HFFc6 (cell line): ENCODE measurements at places on chromosomes 3 and 15. TPM values are rescaled to one million over a fixed set of nuclear protein-coding genes. Genes with fewer than 3 reads are reported as not detected.

DNA sequence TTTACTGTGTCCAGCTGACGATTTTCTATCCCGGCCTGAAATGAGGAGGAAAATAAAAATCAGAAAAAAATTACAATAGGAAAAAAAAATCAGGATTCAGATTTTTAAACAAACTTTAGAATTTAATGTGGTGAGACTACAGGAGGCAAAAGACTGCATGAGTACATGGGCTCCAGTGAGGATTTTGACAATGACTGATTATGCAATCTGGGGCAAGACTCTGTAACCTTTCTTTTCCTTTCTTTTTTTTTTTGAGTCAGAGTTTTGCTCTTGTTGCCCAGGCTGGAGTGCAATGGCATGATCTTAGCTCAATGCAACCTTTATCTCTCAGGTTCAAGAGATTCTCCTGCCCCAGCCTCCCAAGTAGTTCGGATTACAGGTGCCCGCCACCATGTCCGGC lies 29.9 kb downstream of the SPG11 start:
- no peaks in the 10 kb centered on the region for H3K27me3 ChIP-seq
- peak overlapping the region; percentile 86 for H3K27ac ChIP-seq
- peaks cover 15% of the 10 kb centered on the region for H3K4me1 ChIP-seq
- peak overlapping the region; percentile 54; the same call in 1 of the 2 replicates for H3K4me3 ChIP-seq
- peaks cover 13% of the 10 kb centered on the region for H3K36me3 ChIP-seq

DNA sequence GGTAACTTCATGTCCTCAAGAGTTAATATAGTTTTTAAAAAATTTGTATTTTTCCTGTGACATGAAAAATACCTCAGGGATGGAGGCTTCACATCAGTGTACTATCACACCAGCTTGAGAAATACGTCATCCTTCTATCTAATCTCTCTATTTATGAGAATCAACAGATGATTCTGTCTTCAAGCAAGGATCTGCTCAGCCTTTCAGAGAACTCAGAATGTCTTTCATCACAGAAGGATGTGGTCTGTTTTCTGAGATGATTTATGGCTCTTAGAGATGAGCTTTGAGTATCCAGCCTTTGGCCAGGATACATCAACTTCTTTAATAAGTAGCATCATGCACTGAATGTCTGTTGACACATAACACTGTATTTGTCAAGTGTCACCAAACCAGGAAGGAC lies 193.9 kb downstream of the DTWD1 start:
- no peaks in the 10 kb centered on the region for H3K27me3 ChIP-seq
- no peaks in the 10 kb centered on the region; the same call in 1 of the 2 replicates for H3K36me3 ChIP-seq
- peaks cover 22% of the 10 kb centered on the region for H3K4me1 ChIP-seq
- no peak overlapping the region for H3K27ac ChIP-seq
- H3K4me3 ChIP-seq = no peak overlapping the region

DNA sequence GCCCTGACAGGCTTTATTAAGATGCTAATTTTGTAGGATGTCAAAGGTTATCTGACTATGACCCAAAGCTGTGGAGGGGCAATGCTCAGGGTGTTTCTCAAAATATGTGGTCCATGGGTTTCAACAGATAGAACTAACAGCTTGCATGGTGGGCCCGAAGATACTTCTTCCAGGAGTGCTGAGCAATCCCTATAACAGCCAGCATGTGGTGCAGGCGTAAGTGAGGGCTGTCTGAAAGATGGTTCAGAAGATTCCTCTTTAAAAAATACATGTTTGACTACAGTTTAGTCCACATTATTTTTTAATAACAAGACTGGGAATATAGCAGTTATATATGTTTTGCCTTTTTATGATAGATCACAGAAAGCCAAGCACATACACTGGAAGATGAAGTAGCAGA lies 7.6 kb downstream of the SCG3 start:
- H3K36me3 ChIP-seq = no peaks in the 10 kb centered on the region
- no peaks in the 10 kb centered on the region for H3K4me1 ChIP-seq
- no peak overlapping the region for H3K4me3 ChIP-seq
- no peak for DNase-seq

Gene SNX22
- 0.07 to 0.15 TPM (median 0.10 TPM) in 3 replicates for total RNA-seq

GRCh38 chr3:145429546-145429945 lies 731.4 kb downstream of the PLOD2 start:
- no peak overlapping the region for H3K27ac ChIP-seq
- H3K4me3 ChIP-seq = no peak overlapping the region
- no peaks in the 10 kb centered on the region for H3K4me1 ChIP-seq
- no peaks in the 10 kb centered on the region for H3K36me3 ChIP-seq

DNA sequence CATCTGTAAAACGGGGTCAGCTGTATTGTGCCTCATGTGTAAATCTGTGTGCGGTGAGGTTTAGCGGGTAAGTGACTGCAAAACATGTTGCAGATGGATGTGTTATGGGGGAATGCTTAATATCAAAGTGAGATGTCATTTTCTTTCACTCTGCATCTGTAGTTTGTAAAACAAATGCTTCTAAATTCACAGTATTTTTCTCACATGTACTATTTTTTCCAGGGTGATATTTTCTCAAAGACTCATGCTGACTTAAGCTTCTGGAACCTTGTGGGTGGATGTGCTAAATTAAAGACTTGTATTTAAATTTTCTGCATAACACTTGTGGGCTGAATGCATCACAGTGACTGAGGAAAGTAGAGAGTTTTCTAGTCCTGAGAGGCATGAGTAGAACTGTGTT lies 115.2 kb upstream of the TP63 start:
- DNase-seq = no peak
- H3K4me3 ChIP-seq = no peak overlapping the region
- no peak overlapping the region for H3K27ac ChIP-seq
- no peaks in the 10 kb centered on the region; the same call in 1 of the 2 replicates for H3K27me3 ChIP-seq
- no peaks in the 10 kb centered on the region for H3K4me1 ChIP-seq

Gene CDC25A
- total RNA-seq = 5.9 to 12.1 TPM (median 11.1 TPM) in 3 replicates

GRCh38 chr3:135982404-135982761 lies 16.9 kb downstream of the PPP2R3A start:
- peak overlapping the region; percentile 78 for H3K27ac ChIP-seq
- H3K4me3 ChIP-seq = peak overlapping the region; percentile 65
- DNase-seq = no peak
- H3K27me3 ChIP-seq = no peaks in the 10 kb centered on the region
- H3K36me3 ChIP-seq = peaks cover 14% of the 10 kb centered on the region

DNA sequence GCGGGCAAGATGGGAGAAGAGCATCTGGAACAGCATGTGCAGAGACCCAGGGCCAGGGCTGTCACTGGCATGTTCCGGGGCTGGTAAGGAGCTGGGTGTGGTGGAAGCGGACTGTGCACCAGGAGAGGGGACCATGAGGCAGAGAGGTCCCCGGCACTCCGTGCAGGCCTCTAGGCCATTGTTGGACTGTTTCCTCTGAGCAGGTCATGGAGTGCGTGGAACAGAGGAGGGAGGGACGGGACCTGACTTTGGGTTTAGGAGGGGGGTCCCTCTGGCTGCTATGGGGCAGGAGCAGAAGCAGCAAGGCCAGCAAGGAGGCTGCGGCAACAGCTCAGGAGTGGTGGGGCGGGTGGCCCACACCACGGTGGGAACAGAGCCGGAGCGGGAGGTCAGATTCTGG lies 47.1 kb downstream of the TPRA1 start:
- H3K27ac ChIP-seq = no peak overlapping the region
- H3K27me3 ChIP-seq = peaks cover 38% of the 10 kb centered on the region
- H3K36me3 ChIP-seq = no peaks in the 10 kb centered on the region
- H3K4me1 ChIP-seq = peaks cover 5% of the 10 kb centered on the region
- DNase-seq = no peak
- no peak overlapping the region for H3K4me3 ChIP-seq

- peaks cover 14% of the 10 kb centered on the region for H3K36me3 ChIP-seq
- no peak overlapping the region for H3K27ac ChIP-seq
- no peak overlapping the region for H3K4me3 ChIP-seq
- no peaks in the 10 kb centered on the region; the same call in 1 of the 2 replicates for H3K27me3 ChIP-seq
- H3K4me1 ChIP-seq = peaks cover 39% of the 10 kb centered on the region
These were observed 25.6 kb downstream of the COL8A1 start for GRCh38 chr3:99663977-99664376.

DNA sequence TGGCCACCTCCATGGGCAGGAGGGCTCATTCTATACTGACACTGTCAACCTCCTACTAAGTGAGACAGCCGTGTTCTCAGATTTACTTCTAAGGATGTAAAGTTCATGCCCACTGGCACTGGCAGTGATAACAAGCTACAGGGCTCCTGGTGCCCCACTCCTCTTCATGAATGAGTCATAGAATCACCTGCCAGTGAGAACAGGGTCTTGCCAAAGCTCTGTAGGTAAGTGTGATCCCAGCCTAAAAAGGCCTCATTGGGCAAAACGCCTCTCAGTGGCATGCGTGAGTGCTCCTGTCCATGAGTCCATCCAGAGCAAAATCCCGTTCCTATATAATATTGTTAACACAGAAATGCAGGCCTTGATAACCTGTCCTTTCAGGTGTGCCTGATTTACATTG lies 17.4 kb downstream of the PXYLP1 start:
- DNase-seq = no peak
- H3K4me3 ChIP-seq = no peak overlapping the region
- no peaks in the 10 kb centered on the region for H3K36me3 ChIP-seq

GRCh38 chr3:22257252-22257651 lies 506.2 kb upstream of the ZNF385D start:
- no peak for DNase-seq
- H3K27ac ChIP-seq = no peak overlapping the region
- no peak overlapping the region for H3K4me3 ChIP-seq
- H3K4me1 ChIP-seq = no peaks in the 10 kb centered on the region
- H3K36me3 ChIP-seq = no peaks in the 10 kb centered on the region
- H3K27me3 ChIP-seq = no peaks in the 10 kb centered on the region

DNA sequence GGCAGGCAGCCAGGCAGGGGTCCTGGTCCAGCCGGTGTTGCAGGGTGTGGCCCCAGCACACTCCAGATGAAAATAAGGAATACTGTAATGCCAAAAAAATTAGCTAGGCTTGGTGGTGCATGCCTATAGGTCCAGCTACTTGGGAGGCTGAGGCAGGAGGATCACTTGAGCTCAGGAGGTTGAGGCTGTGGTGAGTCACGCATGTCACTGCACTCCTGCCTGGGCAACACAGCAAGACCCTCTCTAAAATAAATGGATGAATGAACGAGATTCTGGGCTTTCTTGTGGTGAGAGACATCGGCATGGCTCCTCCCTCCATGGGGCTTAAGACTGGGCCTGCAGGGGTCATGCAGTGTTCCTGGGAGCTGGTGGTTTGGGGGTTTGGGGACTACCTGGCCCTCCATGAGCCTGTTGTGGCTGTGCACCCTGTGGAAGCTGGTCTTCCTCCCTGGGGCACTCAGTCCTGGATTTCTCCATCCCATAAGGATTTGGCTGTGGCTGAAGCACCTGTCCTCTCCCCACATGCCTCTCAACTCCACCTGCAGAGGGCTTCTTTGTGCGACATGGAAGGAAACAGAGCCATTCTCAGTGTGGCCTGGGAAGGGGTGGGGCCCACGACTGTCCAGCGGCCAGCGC lies 7.6 kb upstream of the RCCD1 start:
- H3K4me3 ChIP-seq = no peak overlapping the region
- peaks cover 15% of the 10 kb centered on the region for H3K4me1 ChIP-seq
- H3K36me3 ChIP-seq = peaks cover 31% of the 10 kb centered on the region

GRCh38 chr15:38325648-38325990 lies 73.0 kb downstream of the SPRED1 start:
- DNase-seq = no peak
- H3K4me1 ChIP-seq = peaks cover 21% of the 10 kb centered on the region
- no peak overlapping the region; the same call in 1 of the 2 replicates for H3K27ac ChIP-seq

DNA sequence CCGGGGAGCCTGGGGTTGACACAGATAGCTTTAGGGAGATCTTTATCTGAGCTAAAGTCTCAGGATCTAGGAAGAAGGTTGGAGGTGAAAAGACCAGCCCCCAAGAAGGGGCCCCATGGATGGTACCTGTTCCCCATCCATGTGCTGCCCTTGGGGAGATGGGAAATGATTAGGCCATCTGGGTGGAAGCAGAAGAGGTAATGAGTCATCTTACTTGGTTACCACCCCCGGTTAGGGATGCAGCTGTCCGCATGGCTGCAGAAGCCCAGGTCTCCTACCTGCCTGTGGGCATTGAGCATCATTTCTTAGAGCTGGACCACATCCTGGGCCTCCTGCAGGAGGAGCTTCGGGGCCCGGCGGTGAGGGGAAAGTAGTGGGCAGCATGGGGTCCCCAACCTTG lies 3.1 kb upstream of the CPLX3 start:
- no peaks in the 10 kb centered on the region for H3K36me3 ChIP-seq
- H3K4me3 ChIP-seq = no peak overlapping the region
- peaks cover 33% of the 10 kb centered on the region for H3K27me3 ChIP-seq
- H3K4me1 ChIP-seq = peaks cover 8% of the 10 kb centered on the region
- DNase-seq = no peak

Gene WDR93
- total RNA-seq = not detected in 3 replicates

Gene BNIP2
- 59.5 to 64.3 TPM (median 59.6 TPM) in 3 replicates for total RNA-seq

DNA sequence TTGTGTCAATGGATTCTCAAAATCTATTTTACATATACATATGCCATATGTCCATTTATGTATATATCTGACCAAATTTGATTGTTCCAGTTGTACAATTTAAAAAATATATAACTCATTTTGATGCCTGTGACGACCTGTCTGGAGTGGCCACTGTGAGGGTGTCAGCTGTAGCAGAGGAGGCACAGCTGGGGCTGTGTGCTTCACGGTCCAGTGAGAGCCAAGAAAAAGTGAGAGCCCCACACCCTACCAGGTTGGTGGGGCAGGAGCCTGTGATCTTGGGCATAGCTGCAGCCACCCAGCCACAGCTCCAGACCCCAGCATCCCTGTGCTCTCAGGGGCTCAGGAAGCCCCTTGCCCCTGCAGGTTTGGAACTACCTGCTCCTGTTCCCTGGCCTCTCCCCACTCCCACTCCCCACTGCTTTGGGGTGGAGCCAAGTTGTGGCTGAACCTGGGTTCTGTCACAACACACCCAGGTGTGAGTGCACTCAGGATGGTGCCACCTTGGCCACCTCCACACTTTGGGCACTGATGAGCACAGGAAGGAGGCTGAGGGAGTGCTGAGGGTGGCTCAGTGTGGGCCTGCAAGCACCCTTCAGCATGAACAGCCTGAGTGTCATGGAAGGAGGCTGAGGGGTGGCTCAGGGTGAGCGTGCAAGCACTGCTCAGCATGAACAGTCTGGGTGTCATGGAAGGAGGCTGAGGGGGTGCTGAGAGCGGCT lies 161.1 kb upstream of the ROBO1 start:
- DNase-seq = no peak
- H3K36me3 ChIP-seq = no peaks in the 10 kb centered on the region
- H3K4me3 ChIP-seq = no peak overlapping the region
- H3K27me3 ChIP-seq = no peaks in the 10 kb centered on the region; the same call in 1 of the 2 replicates

Gene GUCA1C
- not detected in 3 replicates for total RNA-seq

DNA sequence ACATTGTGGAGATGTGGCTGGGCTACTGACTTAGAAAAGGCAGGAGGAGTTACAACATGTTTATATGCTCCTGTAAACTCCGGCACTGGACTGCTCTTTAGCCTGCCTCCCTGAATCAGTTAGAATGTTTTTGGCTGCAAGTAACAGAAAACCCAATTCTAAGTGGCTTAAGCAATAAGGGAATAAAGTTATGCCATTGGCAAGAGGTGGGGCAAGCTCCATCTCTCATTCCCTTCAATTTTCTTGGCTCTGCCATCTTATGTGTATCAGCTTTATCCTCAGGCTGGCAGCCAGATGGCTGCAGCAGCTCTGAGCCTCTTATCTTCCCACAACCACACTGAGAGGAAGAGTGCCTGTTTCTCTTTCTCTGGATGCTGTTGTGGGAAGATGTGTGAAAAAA lies 22.4 kb upstream of the MEIS2 start:
- peaks cover 20% of the 10 kb centered on the region for H3K4me1 ChIP-seq
- no peak for DNase-seq
- H3K4me3 ChIP-seq = no peak overlapping the region
- H3K27me3 ChIP-seq = no peaks in the 10 kb centered on the region
- no peak overlapping the region for H3K27ac ChIP-seq

GRCh38 chr3:52270252-52270754 lies 8.1 kb downstream of the WDR82 start:
- peak overlapping the region; percentile 22 for H3K27ac ChIP-seq
- H3K36me3 ChIP-seq = peaks cover 42% of the 10 kb centered on the region
- H3K4me1 ChIP-seq = peaks cover 50% of the 10 kb centered on the region
- H3K4me3 ChIP-seq = no peak overlapping the region
- DNase-seq = no peak
